ENCODE measurements at places on chromosomes 7 and 10.

- DNase-seq, result no peak
Measured at GRCh38 chr10:133388973-133389818, 4.8 kb upstream of the MTG1 start.

GRCh38 chr7:121394709-121395140, 1.4 kb downstream of the FAM3C start:
- no peak for DNase-seq

GRCh38 chr7:1458683-1459511, at the start of gene MICALL2:
Gene MICALL2 (minus strand): TSS chr7:1459470. CDS start chr7:1459326, 144 bp downstream.
- DNase-seq, result no peak

- no peak for DNase-seq
Measured at GRCh38 chr10:78222096-78222790, 188.6 kb downstream of the RPS24 start.

- DNase-seq, result peak; percentile 90
Measured at GRCh38 chr10:92591550-92592022, 1.3 kb upstream of the KIF11 start.

GRCh38 chr7:95715274-95715673, 57.1 kb upstream of the DYNC1I1 start:
- no peak for DNase-seq

DNA sequence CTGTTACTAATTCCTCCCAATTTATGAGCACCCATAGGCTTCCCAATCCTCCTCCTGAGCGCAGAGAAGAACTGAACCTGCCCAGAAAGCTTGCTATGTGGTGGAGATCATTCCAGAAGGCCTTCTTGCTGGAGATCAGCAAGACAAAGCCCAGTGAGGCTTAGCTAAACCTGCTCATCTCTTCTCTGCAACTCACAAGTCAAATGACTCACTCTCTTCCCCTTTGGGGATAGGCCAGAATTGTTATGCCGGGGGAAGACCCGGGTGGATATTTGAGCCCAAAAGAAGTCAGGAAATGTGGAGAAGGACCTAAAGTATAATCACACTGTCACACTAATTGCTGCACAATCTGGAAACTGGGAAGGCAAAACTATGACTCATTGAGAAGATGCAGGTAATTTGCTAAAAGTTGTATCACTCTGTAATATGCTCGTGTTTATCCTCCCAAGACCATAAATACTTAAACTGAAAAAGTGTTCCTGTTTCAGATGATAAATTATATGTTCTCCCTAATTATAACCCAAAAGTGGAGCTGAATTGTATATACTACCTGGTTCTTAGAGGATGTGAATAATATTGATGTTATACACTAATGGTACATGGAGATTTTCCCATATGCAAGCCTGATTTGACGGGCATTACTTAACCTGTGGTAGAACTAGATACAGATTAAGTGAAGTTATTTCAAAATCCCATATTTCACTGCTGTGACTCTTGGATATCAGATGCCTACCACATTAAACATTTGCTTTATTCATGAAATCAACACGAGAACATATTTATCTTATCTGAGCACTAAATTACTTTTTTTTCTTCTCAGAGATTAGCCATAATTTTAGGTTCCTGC, 6.4 kb downstream of the NEBL start:
- DNase-seq, result no peak

DNA sequence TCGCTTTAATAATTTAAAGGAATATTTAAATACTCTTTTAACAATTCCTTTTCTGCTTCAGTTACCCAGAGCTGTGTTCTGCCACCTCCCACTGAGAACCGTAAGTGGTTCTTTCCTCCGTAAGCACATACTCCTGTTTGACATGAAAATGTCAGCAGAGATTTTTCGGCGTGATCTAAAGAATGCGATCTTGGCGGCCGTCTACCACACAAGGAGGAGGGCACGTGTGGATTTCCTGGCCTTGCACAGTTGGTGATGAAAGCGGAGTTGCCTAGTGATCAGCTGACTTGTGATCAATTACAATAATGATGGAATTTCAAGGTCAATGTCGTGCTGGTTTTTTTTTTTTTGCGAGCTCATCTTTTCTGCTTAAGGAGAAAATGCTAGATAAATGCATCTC, 35.6 kb upstream of the INSIG1 start:
- DNase-seq, result no peak

DNA sequence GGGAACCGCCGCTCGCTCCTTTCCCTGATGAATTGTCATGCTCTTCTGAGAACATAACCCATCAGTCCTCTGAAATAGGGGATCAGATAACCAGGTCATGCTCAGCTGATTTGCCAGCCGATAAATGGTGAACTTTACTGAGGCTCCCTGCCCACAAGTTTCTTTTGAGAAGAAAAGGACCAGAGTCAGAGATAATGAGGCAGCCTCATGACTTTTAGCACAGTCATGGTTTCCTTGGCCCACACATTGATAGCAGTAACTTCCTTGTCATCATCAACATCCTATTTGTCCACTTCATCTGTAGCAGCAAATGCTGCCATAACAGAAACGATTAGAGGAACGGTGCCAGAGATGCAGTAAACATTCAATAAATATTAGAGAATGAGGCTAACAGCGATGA, 509.0 kb downstream of the GATA3 start:
- DNase-seq, result no peak

DNA sequence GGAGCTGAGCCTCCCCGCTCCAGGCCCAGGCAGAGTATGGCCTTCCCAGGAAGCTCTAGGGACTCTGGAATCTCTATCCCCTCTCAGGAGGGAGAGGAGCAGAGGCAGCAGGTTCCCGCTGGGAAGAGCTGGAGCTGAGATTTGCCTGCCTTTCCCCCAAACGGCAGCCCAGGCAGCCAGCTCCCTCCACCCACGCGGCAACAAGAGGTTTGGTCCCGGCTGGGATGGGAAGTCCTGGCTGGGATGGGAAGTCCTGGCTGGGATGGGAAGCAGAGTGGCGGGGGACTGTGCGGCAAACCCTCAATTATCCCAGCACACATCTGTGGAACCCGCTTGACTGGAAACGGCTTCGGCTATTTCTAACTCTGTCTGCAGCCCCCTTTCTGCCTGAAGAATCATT, 223.0 kb downstream of the ELFN1 start:
- no peak for DNase-seq

GRCh38 chr10:125567529-125567928, 115.4 kb downstream of the TEX36 start:
- no peak for DNase-seq

- no peak for DNase-seq
Measured at GRCh38 chr10:73979809-73980433, 18.0 kb upstream of the VCL start.
